NCI-H1436 (cell line): ENCODE measurements at places on chromosomes 3 and 15.

DNA sequence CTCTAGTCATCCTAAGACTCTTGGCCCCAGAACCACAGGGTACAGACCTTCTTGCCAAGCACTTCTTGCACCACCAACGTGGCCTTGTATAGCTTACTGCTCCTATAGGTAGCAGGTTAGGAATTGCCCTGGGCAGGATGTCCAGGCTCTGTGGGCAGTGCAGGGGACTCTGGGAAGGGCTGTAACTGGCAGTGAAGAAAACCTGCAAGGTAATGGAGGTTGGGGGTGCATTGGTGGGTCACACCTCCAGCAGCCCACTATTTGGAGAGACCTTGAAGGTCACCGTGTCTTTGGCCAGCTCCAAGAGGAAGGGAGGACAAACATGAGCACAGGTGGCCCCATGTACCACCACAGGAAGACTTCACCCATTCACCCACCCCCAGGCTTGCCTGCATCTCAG lies 21.3 kb upstream of the XYLB start:
- DNase-seq: no peak

DNA sequence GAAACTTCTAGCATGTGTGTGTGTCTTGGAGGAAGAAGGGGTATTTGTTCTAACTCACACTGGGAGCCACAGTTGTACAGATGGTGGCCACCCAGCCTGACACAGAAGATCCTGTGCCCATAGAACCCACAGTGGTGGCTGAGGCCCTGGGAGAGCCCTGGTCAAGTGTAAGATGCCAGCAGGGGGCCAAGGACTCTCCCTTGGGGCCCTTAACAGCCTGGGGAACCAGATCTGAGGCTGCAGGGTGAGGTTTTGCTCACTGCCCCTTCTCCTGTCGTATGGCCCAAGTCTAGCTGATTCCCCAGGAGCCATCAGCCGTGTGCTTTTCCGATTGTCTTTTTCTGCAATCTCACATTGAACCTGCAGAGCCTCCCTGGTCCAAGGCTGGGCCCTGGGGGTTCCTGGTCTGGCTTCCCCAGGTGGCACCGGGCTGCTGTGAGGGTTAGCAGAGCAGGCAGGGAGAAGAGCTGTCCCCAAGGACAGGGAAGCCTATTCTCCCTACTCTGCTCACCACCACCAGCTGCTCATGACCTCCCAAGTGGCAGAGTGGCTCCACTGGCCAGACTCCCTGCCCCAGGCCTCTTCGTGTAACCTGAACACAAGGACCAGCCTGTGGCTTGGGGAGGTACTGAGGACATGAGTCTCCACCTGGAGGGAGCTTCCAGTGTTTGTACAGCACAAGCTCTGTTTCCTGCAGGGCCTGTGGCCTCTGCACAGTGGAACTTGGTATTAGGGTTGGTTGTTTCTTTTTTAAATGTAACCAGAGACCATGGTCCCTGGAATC lies 51.9 kb downstream of the CA12 start:
- DNase-seq: no peak

GRCh38 chr15:44593042-44593736 lies 56.2 kb downstream of the EIF3J start:
- no peak for DNase-seq

DNA sequence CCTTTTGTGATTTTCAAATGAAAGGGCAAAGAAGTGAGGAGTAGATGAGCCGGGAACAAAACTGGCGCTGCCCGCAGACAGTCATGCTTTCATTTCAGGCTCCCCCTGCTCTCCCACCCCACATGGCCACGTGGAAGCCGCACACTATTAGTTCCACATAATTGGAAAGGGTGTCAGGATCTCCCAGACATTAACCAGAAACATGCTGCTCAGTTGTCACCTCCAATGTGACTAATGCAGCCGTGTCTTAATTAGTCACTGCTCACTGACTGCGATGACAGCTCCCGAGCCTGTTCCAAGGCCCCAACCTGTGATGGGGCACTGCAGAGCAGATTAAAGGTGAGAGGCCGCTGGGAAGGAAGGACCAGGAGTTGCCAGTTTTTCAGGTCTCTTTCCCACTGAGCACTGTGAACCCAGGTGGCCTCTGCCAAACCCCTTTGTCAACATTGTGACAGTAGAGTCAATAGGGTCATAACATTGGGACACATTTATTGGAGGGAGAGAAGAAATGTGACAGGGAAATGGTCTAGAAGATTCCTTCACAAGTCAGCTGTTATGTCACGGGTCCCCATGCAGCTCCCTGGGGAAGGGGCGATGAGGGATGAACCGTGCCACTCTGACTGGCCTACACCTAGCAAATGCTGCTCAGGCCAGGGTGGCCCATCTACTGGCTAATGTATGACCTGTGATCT lies 38.6 kb upstream of the SFMBT1 start:
- no peak for DNase-seq

DNA sequence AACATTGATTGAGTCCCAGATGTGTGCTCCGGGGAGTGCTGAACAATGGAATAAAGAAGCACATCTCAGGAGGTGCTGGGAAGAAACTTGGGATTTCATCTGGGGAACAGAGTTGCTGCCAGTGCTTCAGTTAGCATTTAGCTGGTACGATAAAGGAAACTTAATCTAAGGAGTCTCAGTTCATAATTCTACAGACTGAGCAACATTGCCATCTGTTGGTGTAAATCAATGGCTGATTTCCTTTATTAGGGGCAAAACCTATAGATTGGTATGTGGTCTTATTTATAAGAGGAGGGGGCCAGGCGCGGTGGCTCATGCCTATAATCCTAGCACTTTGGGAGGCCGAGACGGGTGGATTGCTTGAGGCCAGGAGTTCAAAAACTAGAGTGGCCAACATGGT lies 8.9 kb downstream of the MKRN2OS start:
- no peak for DNase-seq

GRCh38 chr15:79431636-79432344 lies at the start of gene MINAR1:
Gene MINAR1 (plus strand): TSS chr15:79432336. CDS start chr15:79456148, 23,812 bp downstream.
- DNase-seq: no peak

DNA sequence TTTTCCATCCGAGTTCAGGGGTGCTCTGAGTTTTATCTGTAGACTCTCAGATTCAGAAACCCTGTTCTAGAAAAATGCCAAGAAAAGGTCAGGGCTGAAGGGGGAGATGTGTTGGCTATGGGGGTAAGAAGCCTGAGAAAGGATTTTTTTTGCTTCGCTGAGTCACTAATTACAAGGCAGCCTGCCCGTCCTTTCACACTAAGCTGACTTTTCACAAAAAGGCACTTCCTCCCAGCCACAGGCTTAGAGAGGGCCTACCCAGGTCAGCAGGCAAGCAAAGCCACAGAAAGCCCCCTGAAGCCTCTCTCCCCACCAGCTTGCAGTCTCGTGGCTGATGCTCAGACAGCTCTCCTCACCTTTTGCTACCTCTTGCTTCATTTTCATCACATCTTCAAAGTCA lies 192.6 kb upstream of the PRICKLE2 start:
- DNase-seq: no peak

GRCh38 chr15:42845581-42845980 lies 75.0 kb downstream of the TTBK2 start:
- DNase-seq: no peak

DNA sequence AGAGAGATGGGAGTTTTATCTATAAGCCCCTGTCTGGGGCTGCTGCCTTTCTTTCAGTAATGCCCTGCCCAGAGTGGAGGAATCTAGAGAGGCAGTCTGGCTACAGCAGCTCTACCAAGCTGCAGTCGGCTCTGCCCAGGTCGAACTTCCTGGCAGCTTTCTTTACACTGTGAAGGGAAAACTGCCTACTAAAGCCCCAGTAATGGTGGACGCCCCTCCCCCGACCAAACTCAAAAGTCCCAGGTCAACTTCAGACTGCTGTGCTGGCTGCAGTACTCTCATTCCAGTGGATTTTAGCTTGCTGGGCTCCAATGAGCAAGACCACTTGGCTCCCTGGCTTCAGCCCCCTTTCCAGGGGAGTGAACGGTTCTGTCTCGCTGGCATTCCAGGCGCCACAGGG lies 65.9 kb upstream of the RARB start:
- no peak for DNase-seq

- DNase-seq: no peak
These were observed 616.6 kb downstream of the MAGI1 start for GRCh38 chr3:65422154-65422553.

- DNase-seq: no peak
These were observed 443.4 kb upstream of the SEMA6D start for GRCh38 chr15:47273864-47274263.

DNA sequence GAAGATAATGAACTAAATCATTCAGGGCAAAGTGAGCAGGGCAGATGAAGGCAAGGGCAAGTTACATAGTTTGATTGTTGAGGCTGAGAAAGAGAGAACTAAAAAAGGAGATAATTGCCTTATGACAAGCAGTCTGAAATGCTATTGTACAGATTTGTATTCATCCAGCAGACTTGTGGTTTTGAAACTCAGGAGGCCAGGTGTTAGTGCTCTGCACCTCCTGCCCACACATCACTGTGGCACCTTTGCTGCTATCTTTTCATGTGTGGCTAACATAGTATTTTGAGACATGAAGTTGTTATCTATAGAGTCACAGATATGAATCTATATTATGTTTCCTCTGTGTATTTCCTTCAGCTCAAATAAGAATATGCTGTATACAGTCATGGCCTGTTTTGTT lies 24.3 kb upstream of the SUCLG2 start:
- no peak for DNase-seq

DNA sequence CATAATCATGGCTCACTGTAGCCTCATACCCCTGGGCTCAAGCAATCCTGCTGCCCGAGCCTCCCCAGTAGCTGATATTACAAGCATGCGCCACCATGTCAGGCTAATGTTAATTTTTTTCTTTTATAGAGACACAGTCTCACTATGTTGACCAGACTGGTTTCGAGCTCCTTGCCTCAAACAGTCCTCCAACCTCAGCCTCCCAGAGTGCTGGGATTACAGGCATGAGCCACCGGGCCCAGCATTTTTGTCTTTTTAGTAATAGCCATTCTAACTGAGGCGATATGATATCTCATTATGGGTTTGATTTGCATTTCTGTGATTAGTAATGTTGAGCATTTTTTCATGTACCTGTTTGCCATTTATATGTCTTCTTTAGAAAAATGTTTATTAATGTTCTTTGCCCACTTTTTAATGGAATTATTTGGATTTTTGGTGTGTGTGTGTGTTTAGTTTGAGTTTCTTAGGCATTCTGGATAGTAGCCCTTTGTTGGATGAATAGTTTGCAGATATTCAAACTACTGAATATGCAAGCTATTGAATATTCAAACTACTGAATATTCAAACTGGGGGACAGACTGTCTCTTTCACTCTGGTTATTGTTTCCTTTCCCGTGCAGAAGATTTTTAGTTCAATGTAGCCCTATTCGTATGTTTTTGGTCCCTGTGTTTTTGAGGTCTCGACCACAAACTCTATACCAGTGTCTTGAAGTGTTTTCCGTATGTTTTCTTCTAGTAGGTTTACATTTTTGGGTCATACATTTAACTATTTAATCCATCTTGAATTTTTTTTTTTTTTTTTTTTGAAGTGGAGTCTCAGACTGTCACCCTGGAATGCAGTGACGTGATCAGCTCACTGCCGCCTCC lies 39.2 kb downstream of the CCDC66 start:
- no peak for DNase-seq

- DNase-seq: no peak
These were observed 197.2 kb upstream of the CTNNB1 start for GRCh38 chr3:41002104-41002503.

GRCh38 chr15:89799011-89799911 lies 15.4 kb downstream of the ANPEP start:
- DNase-seq: no peak

GRCh38 chr15:45510758-45511280 lies 11.7 kb downstream of the SLC30A4 start:
- DNase-seq: no peak

GRCh38 chr3:40308725-40309417 lies 636 bp upstream of the EIF1B start:
- DNase-seq: no peak

DNA sequence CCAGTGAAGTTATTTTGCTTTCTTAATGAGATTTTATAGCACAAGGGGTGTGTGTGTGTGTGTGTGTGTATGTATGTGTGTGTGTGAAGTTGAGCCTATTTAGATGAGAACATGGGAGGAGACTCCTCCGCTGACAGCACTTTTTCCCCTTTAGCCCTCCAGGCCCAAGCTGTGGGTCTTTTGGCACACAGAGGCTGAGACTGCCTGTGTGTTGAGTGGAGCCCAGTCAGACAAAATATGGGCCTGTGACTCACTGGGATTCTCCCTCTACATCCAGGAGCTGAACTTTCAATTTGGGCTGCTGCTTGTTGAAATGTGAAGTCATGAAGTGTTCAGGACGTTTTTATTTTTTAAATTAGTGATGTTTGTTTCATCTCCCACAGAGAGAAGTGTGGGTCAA lies 108.0 kb downstream of the MFSD1 start:
- no peak for DNase-seq

- no peak for DNase-seq
These were observed 61.9 kb downstream of the CTDSPL start for GRCh38 chr3:37923569-37924040.

DNA sequence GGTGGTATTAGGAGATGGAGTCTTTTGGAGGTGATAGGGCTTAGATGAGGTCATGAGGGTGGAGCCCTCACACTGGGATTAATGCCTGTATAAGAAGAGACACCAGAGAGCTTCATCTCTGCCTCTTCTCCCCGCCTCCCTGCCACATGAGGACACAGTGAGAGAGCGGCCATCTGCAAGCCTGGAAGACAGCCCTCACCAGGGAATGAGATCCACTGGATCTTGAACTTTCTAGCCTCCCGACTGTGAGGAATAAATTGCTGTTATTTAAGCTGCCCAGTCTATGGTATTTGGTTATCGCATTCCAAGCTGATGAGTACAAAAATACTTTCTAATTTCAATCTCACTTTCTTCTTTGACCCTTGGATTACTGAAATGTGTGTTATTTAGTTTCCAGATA lies 121.4 kb downstream of the OCA2 start:
- no peak for DNase-seq

GRCh38 chr15:80404761-80405553 lies 775 bp downstream of the ARNT2 start:
- DNase-seq: peak; percentile 8

DNA sequence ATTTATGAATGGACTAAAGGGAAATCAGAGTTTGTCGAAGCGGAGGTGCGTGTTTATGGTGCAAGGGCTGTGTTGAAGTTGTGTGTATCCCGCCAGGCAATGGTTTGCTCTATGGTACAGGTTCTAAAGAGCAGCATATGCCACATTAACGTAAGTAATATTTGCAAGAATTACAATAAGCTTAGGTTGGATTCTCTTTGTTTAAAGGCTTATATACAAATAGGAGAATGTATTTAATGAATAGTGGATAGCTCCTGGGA lies 800 bp downstream of the EPHA3 start:
- no peak for DNase-seq

DNA sequence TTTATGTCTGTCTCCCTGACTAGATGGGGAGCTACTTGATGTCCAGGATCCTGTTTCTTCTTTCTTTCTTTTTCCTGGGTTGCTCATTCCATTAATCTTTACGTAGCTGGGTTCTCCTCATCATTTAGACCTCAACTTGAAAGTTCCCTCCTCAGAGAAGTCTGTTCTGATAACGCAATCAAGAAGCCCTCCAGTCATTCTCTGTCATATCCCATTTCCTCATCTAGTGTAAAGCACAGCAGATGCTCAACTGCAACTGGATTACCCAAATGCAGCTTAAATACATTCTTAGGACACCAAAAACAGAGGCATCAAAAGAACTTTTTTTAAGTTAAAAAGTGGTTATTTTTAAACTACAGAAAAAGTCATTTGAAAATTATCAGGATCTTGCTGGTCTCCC lies 51.7 kb upstream of the ST3GAL6 start:
- DNase-seq: no peak
